ENCODE measurements at places on chromosomes 13 and 19. TPM values are rescaled to one million over a fixed set of nuclear protein-coding genes. Genes with fewer than 3 reads are reported as not detected.
A peak's percentile ranks its signal among the peaks of the same experiment; 100 is the strongest.

The CGB1 gene
- total RNA-seq = not detected

The PSG3 gene
- total RNA-seq = not detected

DNA sequence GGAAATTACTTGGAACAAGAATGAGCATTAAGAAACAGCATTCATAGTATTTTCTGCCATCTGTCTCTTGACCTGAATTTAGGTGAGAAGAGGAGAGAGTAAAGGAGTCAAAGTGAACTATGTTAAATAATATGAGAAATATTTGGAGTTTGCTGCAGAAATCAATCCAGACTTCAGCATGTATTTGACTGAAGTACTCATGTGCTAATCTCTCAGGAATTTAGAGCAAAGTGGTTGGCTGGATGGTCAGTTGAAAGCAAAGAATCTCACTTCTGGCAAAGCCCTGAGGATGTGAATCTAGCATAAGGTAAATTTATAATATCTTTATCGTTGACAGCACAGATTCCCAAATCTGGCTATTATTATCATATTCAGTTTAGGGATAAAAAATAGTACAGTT lies 394.3 kb downstream of the PCDH17 start:
- no peak for DNase-seq

GRCh38 chr13:57629821-57630235 lies 1.7 kb upstream of the PCDH17 start:
- DNase-seq = no peak

- no peak for DNase-seq
Observed at GRCh38 chr13:97058391-97058790, 64.1 kb upstream of the OXGR1 start.

- DNase-seq = no peak
Observed at GRCh38 chr13:63910511-63910910, 2494.9 kb upstream of the PCDH20 start.

GRCh38 chr19:49987159-49987698 lies 26.3 kb upstream of the SIGLEC11 start:
- peak; percentile 92 for DNase-seq

- DNase-seq = no peak
Observed at GRCh38 chr13:39452834-39453233, 150.2 kb downstream of the LHFPL6 start.

DNA sequence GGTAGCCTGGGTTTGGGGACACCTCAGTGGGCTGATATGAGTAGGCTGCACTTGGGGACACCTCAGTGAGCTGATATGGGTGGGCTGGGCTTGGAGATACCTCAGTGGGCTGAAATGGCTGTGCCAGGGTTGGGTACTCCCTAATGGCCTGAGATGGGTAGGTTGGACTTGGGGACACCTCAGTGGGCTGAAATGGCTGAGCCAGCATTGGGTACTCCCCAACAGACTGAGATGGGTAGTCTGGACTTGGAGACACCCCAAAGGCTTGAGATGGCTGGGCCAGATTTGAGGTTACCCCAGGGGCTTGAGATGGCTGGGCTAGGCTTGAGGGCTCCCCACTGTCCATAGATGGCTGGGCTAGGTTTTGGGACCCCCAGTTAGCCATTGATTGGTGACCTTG lies 12.1 kb downstream of the IQCN start:
- no peak for DNase-seq

GRCh38 chr19:45972081-45972946 lies 1.4 kb downstream of the NOVA2 start:
- DNase-seq = no peak

- no peak for DNase-seq
Observed at GRCh38 chr19:7213628-7214323, 80.4 kb downstream of the INSR start.

- no peak for DNase-seq
Observed at GRCh38 chr13:76610819-76611415, 275.3 kb downstream of the KCTD12 start.

DNA sequence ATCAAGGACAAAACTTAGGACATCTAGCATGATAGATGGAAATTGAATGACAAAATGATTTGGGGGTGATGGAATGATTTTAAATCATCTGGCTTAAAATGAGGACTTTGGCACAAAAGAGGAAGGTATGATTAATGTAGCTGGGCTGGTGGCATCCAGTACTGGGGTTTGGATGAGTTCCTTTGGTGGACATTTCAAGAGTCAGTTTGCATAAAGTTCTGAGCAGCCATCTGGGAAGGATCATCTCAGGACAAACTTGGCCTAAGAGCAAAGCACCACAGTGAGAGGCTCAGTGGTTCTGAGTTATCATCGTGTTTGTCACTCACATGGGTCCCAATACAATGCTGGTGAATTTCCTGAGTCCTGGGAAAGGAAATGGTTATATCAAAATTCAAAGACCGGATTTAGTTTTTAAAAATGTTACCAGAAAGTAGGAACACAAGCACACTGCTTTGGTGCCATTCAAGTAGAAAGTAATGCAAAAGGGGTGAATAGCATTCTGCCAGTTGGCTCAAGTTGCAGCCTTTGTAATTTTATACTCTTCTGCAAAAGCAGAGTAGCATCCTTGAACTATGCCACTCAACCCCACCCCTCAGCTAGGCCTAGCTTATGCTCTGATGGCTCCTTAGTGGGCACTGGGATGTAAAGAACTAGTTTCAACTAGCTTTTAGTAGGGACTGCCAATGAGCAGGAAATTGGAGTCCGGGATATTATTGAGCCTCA lies 219.0 kb downstream of the COG6 start:
- no peak for DNase-seq

- no peak for DNase-seq
Observed at GRCh38 chr13:27404680-27405079, 19.7 kb upstream of the GTF3A start.

Measured in Caco-2 (cell line).